ENCODE measurements at places on chromosomes 1 and 21.

DNA sequence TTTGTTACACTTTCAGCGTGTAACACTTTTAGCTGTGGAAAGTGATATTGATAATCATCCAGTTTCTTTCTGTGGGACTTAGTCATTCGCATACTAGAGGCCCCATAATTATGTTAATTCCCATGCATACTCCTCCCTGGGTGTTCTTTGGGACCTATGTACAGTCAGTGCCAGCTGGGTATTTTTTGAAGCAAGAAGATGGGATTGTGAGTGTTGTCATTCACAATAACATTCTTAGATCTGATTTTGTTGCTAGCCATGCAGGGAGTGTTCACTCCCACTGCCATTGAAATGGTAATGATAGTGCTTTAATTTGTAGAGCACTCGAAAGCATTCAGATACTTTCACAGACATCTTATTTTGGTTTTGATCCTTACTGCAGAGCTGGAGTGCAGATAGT lies 11.6 kb downstream of the SARS1 start:
- DNase-seq: no peak

GRCh38 chr1:207830788-207831187 lies 78.9 kb downstream of the CD46 start:
- DNase-seq: no peak

DNA sequence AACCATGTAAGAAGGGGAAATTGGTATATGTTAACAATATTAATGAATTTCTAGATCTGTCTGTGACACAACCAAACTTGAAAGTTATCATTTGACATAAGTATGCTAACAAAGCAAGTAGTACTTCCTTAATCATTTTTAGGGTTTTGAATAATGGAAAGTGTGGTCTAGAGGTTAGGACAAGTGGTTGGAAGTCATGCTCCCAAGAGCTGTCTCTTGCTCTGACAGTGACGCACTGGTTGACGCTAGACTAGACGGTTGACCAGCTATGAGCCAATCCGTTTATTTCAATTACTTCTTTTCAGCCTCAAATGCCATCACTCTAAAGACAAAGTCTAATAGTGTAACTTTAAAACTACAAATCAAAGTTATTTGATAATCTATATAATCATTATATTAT lies 20.7 kb upstream of the RGS1 start:
- no peak for DNase-seq

DNA sequence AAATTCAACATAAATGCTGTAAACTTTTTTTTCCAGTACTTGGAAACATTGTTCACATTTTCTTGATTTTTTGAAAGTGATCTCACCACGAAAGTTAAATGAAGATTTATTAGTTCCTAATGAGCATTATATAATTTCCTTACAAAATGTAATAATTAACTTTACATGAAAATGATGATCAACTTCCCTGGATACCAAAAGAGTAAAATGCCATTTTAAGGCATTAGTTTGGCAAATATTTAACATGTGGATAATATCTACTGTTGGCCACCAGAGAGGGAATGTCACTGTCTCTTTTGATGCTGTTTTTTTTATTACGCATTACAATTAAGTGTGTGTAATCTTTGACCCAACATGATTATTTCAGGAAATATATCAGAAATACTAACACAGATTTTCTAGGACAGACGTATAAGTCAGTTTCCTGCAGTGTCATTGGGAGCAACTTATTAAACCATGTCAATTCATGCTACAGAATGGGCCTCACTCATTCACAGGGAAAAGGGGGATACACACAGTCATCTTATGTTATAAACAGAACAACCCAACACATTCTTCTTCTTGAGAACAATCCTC lies 903.9 kb upstream of the ADGRL2 start:
- DNase-seq: no peak

DNA sequence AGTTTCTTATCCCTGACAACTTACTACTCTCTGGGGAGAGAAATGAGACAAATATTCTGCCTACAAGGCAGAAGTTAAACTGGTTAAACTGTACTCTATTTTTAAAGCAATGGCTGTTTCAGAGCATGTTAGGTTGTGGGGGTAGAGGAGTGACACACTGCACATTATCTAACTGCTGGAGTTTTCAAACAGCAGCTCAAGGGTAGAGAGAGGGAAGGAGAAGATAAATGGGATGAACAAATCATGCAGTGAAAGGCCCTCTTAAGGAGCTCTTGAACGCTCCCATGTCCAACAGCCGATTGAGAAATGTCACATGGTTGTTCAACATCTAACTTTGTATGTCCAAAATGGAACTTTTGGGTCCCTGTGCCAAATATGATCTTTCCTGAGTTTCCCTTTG lies 14.0 kb upstream of the IFI44L start:
- no peak for DNase-seq

GRCh38 chr1:183293241-183293640 lies 107.2 kb downstream of the LAMC2 start:
- no peak for DNase-seq

DNA sequence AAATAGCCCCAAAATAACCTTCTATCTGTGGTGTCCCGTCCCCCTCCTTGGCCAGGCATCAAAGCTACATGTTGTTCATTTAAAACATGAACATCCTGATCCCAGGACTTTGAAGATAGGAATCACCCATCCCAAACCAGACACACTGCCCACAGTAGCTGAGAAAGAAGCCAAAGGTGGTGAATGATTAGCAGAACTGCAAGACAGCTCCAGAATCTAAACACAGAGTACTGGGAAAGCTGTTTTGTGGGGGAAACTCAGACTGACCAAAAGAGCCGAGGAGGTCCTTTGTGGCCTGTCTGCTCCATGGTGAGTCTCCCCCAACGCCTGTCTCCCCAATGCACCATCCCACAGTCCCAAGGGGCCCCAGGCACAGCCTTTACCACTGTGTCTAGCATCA lies 7.3 kb upstream of the TEDDM1 start:
- DNase-seq: no peak

DNA sequence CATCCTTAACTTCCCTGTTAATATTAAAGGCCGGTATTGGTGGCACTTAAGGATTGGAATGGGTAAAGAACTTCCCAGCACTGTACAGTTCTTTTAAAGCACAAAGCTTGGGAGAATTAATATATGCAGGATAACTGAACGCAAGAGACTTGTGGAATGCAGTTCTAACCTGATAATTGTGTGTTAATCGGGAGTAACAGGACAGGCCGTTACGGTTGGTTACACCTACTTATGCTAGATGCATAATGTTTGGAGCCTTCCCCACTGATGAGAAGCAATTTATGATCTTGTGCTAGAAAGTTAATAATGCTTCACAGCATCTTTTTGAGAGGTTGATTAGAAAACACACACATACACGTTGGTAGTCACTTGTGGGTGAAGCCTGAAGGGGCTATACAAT lies 7.0 kb downstream of the CHTOP start:
- DNase-seq: no peak

DNA sequence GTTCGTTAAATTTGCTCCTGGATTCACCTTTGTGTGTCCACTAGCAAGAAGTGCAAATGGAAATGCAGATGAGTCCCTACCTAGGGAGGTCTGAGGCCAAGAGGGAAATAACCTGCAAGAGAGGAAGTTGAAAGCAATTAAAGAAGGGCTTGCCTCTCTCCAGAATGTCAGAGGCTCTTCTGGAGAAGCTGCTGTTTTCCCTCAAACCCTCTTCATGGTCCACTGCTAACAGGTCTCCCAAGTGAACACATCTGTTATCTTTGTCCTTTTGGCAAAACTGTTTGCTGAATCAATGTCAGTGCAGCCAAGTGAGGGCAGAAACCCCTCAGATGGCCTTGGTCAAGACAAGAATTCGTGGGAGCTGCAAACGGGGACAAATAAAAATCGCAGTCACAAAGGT lies 177.3 kb upstream of the PLXNA2 start:
- no peak for DNase-seq

DNA sequence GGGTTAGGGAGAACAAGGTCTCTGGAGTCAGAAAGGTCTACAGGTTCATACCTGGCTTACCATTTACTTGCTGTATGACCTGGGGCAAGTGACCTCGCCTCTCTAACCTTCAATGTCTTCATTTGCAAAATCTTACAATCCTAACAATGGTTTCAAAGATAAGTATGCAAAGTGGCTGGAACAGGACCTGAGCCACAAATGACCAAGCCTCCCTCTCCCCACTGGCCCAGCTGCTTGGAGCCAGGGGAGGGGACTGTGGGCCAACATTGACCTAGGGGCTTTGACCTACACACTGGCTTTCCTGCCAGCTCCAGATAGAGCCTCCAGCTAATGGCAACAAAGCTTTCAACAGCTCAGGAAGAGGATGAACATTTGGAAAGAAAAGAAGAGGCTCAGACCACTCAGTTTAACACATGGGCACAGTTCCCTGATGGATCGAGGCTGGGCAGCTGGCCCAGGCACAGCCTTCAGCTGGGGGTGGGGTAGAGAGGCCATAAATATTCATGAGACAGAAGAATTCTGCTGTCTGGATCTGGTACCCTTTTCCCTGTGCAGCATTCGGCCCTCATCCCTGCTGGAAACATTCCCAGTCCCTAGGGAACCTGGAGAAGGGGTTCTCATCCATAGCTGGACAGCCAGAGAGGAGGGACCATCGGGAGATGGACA lies 12.9 kb downstream of the PTAFR start:
- no peak for DNase-seq

DNA sequence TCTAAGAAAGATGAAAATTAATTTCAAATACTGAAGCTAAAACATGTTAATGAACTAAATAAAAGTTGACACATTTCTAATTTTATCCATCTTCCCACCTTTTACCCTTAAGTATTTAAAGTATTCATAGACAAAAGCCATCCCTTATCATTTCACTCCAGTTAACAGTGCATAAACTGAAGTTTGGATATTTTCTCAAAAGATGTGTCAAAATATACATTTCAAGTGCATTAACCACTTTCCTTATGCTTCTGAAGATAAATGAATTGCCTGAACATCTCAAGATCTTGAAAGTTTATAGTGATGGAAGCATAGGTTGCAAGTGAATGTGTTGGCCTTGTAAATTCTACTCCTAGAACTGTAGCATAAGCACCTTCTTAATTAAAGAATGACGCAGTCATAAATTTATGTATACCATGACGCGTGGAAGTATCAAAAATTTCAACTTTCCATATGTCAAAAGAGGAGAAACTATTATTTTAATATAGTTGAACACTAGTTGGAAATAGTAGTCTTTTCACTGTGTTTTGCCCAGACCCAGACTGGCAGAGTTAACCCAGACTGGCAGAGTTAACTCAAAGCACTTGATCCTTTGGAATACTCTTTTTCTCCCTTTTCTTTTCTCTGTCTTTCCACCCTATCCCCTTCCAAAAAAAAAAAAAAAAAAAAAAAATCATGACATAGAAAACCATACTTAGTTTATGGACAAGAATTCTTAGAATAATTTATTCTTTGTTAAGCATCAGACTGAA lies 282.6 kb upstream of the C1orf105 start:
- DNase-seq: no peak

DNA sequence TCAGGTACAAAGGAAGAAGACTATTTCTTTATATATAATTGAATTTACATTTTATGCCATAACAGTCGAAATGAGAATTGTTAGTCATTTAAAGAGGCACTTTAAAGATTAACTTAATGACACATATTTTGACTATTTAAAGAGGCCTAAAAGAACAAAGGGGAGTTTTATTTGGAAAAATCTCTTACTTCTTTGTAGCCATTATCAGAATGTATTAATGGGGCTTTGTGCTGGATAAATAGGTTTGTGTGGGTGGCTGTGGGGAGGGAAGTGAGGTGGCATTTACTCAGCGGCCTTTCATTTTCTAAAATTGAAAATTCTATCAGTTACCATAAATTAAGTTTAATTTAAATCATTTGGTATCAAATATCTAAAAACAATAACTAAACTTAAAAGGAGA lies 462.2 kb upstream of the CXADR start:
- DNase-seq: no peak

DNA sequence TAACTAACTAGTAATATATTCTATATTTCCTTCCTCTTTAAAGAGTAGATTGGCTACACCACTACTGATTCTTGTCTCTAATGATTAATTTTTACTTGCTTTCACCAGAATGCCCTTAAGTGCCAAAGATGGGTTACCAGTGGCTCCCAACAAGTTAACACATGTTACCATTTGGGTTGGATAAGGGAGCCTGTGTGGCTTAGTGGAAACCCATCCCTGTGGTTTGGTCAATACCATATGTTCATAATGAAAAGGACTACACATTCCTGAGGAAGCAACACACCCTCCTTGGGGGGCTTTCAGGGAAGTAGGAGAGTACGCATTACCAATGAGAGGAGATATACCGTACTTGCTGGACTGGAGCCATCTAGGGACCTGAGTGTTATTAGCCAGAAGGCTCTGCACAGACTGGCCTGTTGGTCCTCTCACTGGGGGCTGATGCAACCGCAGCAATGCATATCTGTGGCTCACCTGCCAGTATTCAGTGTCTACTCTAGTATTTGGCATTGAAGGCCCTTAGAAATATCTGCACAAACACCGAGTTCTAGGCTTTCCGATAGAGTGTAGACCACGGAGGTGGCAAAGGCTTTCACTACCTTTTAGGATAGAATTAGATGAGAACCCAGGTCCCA lies 29.3 kb upstream of the PLXNA2 start:
- DNase-seq: no peak

DNA sequence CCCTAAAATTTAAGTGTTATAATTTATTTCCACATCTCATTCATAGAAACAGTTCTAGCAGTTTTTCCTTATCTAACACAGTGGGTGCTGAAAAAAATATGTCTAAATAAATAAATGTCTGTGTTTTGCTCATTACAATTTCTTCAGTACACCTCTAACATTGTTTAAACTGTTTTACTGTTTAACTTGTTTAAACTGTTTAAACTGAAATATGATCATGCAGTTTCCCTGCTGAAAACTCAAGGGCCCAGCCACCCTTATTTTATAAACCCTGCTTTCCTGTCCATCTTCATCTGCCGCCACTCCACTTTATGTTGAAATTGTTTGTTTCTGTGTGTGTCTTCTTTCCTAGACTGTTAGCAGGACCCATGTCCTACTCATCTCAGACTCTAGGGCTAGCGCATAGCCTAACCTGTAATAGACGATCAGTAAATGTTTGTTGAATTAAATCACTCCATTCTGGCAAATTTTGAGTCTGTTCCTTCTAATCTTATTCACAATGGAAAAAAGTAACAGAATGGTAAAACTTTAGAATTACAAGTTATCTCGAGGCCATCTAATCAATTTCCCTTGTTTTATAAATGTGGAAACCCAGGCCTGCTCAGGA lies 9.4 kb upstream of the PIK3C2B start:
- no peak for DNase-seq

GRCh38 chr1:160708118-160708517 lies 3.5 kb downstream of the CD48 start:
- DNase-seq: no peak

DNA sequence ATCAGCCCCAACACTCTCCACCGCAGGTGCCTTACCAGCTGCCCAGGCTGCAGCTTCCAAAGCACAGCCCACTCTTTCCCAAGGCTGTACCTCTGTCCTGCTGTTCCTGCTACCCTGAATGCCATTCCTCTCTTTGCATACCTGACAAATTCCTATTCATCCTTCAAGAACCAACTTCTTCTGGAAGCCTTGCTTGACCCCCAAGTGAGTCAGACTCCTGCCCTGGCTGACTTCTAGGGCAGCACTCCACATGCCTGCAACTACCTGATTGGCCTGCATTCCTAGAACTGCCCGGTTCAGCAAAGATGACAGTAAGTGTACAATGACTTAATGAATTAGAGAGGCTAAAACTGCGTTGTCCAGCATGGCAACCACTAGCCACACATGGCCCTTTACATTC lies 20.8 kb upstream of the PDZK1IP1 start:
- DNase-seq: no peak
